ENCODE measurements at places on chromosomes 13 and 19. TPM values are rescaled to one million over a fixed set of nuclear protein-coding genes. Genes with fewer than 3 reads are reported as not detected.

GRCh38 chr13:48592688-48593049 is 59.8 kb upstream of the RCBTB2 start:
- H3K36me3 ChIP-seq, result no peaks in the 10 kb centered on the region
- H3K4me1 ChIP-seq, result no peaks in the 10 kb centered on the region
- DNase-seq, result no peak
- H3K27ac ChIP-seq, result no peak overlapping the region

DNA sequence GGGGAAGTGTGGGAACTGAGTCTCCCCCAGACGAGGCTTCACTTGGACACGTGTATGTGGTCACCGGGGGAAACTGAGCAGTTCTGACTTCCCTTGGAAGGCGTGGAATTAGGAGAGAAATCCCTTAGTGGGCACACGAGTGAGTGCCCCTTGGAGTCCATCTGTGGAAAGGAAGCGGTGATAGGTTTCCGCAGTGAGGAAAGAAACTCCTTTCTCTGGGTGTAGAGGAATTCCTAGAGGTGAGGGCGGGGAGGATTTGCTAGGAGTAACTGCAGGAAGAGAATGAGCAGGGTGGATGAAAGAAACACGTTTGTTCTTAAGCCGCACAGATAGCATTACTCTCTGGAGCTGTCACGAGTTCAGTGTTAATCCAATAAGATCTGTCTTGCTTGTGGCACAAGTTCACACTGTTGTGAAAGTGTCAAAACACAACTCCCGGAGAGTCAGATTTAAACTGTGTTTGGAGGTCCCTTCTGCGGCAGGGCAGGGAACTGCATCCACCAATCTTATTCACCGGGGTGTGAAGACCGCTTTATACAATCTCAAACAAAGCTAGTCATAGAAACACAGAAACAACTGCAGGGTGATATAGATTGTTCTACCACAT is 1.2 kb downstream of the KL start:
- H3K27ac ChIP-seq, result no peak overlapping the region
- peaks cover 81% of the 10 kb centered on the region for H3K27me3 ChIP-seq
- H3K4me3 ChIP-seq, result no peak overlapping the region

GRCh38 chr13:76741046-76741445 is 145.2 kb downstream of the KCTD12 start:
- no peak overlapping the region for H3K4me3 ChIP-seq
- DNase-seq, result no peak

Gene CACNG6
- 0.36 TPM for total RNA-seq

Data from osteoblast (primary cell).